Epithelial cell of umbilical artery (primary cell): ENCODE measurements at places on chromosomes 12 and 14. TPM values are rescaled to one million over a fixed set of nuclear protein-coding genes. Genes with fewer than 3 reads are reported as not detected.

Gene IL25
- total RNA-seq, result not detected in 2 replicates

Gene STXBP6
- not detected in 2 replicates for total RNA-seq

Gene ARHGAP9
- not detected in 2 replicates for total RNA-seq

Gene KLRG1
- total RNA-seq, result 14.3 and 40.9 TPM in 2 replicates

Gene TAS2R13
- 0.32 and 1.8 TPM in 2 replicates for total RNA-seq

Gene DIO2
- 0.15 TPM in 1 of 2 replicates, not detected in the other for total RNA-seq

Gene NKX2-1
- not detected in 2 replicates for total RNA-seq

Gene CLEC2A
- not detected in 2 replicates for total RNA-seq

Gene VSX2
- not detected in 2 replicates for total RNA-seq

Gene DBX2
- not detected in 2 replicates for total RNA-seq

Gene HOXC10
- not detected in 2 replicates for total RNA-seq

Gene FOXN4
- total RNA-seq, result not detected in 2 replicates

Gene VDR
- under 0.01 and 0.30 TPM in 2 replicates for total RNA-seq

Gene TNFRSF1A
- 36.5 and 44.5 TPM in 2 replicates for total RNA-seq

Gene SARNP
- 124 and 176 TPM in 2 replicates for total RNA-seq

Gene RHOJ
- 31.5 and 40.3 TPM in 2 replicates for total RNA-seq

Gene TAS2R46
- 2.1 and 3.2 TPM in 2 replicates for total RNA-seq

Gene SPX
- 0.32 TPM in 1 of 2 replicates, not detected in the other for total RNA-seq

Gene FLVCR2
- 0.32 and 0.46 TPM in 2 replicates for total RNA-seq

Gene APOF
- total RNA-seq, result not detected in 2 replicates

Gene CLEC14A
- total RNA-seq, result 535 and 540 TPM in 2 replicates

Gene CYP27B1
- total RNA-seq, result 0.15 and 0.65 TPM in 2 replicates

Gene RND1
- total RNA-seq, result 1.6 and 2.1 TPM in 2 replicates

Gene ASB2
- total RNA-seq, result not detected in 2 replicates

Gene NPAS3
- total RNA-seq, result 0.15 and 0.32 TPM in 2 replicates

Gene SLC5A8
- total RNA-seq, result not detected in 2 replicates

Gene ARF6
- total RNA-seq, result 82.5 and 93.2 TPM in 2 replicates

Gene TSPAN8
- total RNA-seq, result 5.8 and 9.1 TPM in 2 replicates

Gene GPR84
- total RNA-seq, result not detected in 2 replicates

Gene ITGA5
- 746 and 1,015 TPM in 2 replicates for total RNA-seq

Gene CFAP54
- 24.7 and 37.5 TPM in 2 replicates for total RNA-seq

Gene GPHB5
- total RNA-seq, result not detected in 2 replicates
